ENCODE measurements at places on chromosomes 11 and 22.

- DNase-seq, result no peak
Observed at GRCh38 chr11:43381802-43382201, 23.1 kb downstream of the TTC17 start.

DNA sequence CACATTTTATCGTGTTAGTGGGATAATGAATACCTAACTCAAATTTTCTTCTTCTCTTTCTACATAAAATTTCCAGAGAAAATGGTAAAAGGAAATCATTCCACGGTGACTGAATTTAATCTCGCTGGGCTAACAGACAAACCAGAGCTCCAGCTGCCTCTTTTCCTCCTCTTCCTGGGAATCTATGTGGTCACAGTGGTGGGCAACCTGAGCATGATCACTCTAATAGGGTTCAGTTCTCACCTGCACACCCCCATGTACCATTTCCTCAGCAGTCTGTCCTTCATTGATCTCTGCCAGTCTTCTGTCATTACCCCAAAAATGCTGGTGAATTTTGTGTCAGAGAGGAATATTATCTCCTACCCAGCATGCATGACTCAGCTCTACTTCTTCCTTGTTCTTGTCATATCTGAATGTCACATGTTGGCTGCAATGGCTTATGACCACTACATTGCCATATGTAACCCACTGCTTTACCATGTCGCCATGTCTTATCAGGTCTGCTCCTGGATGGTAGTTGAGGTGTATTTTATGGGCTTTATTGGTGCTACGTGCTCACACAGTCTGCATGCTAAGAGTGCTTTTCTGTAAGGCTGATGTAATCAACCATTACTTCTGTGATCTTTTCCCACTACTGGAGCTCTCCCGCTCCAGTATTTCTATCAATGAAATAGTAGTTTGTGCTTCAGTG is 24.1 kb downstream of the OR10D3 start:
- DNase-seq, result no peak

- no peak for DNase-seq
Observed at GRCh38 chr11:2214527-2215229, 43.1 kb upstream of the TH start.

GRCh38 chr11:70095541-70096252 is 17.6 kb downstream of the ANO1 start:
- DNase-seq, result no peak

GRCh38 chr11:128483211-128483788 is 104.1 kb downstream of the ETS1 start:
- DNase-seq, result peak; percentile 75

DNA sequence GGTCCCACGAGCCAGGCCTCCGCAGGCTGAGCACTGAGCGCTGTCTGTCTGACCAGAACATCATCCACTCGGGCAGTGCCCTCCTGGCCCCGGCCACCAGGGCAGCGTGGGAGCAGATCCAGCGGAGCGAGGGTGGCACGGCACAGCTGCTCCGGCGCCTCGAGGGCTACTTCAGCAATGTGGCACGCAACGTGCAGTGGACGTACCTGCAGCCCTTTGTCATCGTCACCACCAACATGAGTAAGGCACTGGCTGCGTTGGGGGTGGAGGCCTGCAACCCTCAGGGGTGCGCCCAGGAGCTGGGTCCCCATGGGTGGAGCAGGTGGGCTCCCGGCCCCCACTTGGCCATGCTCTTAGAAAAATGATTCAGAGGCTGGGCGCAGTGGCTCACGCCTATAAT is 49.7 kb upstream of the PRODH start:
- no peak for DNase-seq

DNA sequence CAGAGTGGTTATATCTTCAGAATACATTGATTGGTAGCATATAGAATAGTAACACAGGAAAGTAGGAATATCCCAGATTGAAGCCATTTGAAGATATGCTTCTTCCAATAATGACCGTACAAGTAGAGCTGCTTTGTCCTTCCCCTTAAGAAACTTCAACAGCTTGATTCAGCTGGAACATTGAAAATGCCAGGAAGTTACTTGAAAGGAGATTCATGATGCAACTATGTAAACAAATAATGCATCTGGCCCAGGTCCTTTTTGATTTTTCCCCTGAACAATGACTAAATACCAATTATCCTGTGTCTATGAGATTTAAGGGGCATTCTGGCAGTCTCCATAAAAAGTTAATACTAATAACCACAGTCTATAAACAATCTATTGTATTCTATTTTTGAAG is 3.0 kb downstream of the DKK3 start:
- no peak for DNase-seq

DNA sequence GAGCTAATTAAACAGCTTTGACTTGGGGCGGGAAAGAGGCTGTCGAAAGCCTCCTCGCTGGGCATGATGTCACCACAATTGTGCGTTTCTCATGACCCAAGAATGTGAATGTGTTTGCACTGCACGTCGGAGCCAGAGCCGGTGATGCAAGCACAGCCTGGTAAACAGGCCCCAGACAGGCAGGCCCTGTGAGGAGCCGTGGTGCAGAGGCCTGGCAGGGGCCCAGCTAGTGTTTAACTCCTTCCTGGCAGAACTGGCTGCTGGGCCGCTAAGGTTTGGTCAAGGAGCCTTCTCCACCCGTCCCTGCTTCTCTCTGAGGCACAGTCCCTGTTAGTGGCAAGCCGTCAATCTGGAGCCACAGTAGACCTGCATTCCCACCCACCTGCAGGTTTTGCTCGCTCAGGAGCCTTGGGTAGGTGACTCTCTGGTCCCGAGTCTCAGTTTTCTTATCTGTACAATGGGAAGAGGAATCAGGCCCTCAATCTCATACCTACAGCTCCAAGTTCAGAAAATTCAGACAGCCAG is 25.4 kb upstream of the SMTN start:
- no peak for DNase-seq

GRCh38 chr22:36183446-36183845 is 18.2 kb downstream of the APOL4 start:
- no peak for DNase-seq

DNA sequence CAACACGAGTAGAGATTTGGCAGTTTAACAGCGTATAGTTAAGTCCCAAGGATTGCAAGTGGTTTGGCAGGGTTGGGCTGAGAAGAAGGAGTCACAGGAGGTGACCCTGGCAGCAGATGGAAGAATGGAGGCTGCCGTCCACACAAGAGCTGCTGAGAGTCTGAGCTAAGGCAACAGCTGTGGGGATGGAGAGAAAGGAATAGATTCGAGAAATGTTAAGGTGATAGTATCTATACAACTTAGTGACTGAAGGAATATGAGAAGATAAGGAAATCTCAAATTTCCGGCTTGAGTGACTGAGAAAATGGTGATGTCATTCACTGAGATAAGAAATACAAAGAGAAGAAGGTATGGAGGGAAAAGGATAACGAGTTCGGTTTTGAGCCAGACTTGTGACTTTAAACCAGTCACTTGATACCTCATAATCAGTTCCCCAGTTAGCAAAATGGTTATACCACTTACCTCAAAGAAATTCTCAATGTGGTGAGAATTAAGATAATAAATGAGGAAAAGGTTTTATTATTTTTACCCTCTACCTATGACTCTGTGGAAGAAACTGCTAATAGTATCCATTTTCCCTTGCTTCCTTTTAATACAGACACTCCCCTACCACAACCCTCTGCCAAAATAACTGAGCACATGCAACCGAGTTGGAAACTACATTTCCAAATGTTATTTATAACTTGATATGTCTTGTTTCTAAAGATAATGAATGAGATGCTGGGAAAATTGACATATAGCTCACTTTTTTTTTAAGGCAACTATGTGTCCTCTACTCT is 30.7 kb downstream of the FAM168A start:
- no peak for DNase-seq

DNA sequence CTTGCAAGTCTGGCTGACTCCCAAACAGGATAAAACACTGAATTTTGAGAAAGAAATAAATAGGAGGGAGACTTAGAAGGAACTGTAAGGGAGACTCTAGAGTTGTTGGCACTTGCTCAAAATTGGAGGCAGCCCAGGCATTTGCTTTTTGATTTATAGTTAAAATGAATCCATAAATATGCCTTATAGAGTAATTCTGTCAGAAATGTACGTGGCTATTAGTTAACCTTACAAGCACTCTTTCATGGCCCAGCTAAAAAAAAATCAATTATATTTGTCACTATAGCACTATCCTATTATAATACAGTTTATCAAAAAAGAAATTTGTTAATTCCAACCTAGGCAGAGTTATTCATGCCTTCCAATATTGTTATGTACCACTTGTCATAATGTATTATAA is 1000.0 kb upstream of the CHORDC1 start:
- DNase-seq, result no peak

DNA sequence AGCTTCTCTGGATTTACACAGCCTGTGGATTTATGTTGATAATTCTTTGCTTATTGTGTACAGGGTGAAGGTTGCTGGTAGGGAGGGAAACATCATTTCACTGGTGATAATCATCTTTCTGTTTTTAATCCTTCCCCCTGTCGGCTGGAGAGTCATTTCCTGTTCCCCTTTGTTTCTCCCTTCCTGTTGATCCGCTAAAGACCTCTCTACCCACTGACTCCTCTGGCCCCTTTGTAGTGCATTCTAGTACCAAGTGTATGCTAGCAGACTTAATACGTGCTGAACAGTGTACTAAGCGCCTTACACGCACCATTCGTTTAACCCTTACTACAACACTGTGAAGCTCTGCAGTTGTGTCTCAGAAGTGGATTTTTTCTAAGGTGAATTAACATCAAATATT is 19.0 kb upstream of the OR9Q1 start:
- no peak for DNase-seq

GRCh38 chr11:12377106-12377823 is at the start of gene PARVA:
Gene PARVA, plus strand, starts transcription at chr11:12377571. Its CDS starts 77 bp downstream, at chr11:12377648.
- no peak for DNase-seq

GRCh38 chr11:115765803-115766239 is 261.6 kb upstream of the CADM1 start:
- peak; percentile 22 for DNase-seq

GRCh38 chr11:43921561-43922294 is 20.7 kb upstream of the C11orf96 start:
- no peak for DNase-seq

- no peak for DNase-seq
Observed at GRCh38 chr22:33051960-33052839, 6.0 kb downstream of the SYN3 start.

DNA sequence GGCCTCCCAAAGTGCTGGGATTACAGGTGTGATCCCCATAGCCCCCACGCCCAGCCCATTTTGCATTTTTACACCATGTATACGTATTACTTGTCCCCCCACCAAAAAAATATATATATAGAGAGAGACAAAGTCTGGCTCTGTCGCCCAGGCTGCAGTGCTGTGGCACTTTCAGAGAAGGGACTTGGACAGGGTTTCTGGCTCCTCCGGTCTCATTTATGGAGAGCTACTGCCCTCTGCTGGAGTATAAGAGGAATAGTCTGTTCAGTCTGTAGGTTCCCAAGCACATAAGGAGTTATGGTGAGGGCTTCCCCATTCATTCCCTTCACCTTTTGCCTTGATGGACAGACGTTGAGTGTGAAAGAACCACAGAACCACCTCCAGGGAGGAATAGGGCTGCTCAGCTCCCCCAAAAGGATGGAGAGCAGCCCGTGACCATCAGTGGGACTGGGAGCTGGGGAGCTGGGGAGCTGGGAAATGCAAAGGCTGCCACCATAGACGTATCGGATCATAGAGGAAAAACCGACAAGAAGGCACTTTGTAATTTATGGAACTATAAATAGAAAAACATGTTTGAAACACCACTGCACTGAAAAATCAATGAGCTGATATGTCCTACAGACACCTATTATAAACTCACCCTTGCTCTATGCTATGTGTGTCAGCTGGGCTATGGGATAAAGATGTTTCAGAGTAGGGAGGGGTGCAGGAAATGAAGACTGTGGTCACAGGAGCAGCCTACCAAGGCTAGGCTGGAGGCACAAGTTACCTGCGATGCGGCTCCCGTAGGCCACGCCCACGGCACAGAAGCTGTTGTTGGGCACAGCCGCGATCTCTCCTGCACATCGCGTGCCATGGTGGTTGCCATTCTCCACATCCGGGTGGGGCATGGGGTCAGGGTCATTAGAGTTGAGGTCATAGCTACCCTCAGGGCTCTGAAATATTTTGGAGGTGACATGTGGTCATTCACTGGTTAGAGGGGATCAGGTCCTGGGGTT is 5.2 kb downstream of the PCSK7 start:
- DNase-seq, result peak; percentile 76

- no peak for DNase-seq
Observed at GRCh38 chr11:61694602-61694939, 14.4 kb downstream of the DAGLA start.

DNA sequence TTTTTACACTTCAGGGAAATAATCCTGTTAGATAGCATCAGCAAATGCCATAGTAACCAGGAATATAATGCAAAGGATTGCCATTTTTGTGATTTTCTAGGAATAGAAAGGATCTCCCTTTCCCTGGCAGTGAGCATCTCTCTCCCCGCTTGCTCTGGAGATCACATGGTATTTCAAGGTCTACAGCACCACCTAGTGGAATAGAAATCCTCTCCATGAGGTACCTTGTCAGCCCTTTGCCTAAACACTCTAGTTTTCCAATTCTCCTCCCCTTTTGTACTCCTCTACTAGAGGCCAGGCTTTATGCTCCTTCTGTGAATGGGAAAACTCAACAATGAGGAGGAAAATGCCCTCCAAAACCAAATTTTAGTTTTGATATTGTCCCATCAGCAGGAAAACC is 78.4 kb downstream of the XRRA1 start:
- DNase-seq, result peak; percentile 49

DNA sequence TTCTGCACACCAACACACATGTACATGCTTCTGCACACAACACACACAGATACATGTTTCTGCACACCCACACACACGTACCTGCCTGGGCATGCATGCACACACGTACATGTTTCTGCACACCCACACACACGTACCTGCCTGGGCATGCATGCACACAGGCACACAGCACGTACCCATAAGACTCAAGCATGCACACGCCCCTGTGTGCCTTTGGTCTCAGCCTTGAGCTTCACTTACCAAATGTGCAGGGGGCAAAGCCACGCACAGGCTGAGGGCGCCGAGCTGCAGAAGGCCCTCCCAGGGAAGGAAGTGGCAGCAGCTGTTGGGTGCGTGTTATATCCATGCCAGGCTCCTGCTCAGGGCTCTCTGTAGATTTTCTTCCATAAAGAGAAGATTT is 34.7 kb upstream of the SMIM38 start:
- DNase-seq, result no peak

DNA sequence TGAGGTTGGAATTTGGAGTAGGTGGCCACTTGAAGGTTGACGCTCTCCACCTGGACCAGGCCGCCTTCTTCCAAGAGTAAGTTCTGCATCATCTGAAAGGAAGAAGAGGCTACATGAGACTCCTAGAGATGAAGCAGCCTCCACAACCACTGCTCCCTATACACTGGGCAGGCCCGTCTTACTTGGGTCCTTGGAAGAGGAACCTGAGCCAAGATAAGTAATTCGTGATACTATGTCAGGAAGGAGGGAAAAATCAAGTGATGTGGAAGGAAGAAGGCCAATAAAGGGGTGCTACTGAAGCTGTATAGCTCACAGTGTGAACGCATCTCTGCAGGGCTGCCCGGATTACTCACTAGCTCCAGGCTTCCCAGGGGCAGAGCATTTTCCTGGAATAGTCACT is 11.1 kb downstream of the UFD1 start:
- DNase-seq, result no peak

GRCh38 chr11:117083011-117083935 is 15.0 kb downstream of the SIK3 start:
- DNase-seq, result no peak
